ENCODE measurements at places on chromosomes 2 and 18.

DNA sequence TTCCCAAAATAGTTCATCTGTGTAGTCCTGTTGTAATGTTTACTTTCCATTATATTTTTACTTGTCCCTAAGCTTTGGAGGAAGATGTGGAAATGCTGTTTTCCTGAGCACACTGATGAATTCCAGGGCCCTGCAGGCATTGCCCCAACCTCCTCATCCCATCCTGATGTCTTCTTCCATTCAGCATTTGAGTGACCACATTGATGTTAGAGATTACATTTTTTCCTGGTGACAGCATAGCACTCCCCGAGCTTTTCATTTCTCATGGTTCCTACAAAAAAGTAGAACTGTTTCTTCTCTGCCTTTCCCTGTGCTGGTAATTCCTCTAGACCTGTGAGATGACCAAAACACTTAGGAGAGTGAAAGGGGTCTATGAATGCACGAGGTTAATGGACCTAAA is 4.8 kb downstream of the IL36A start:
- DNase-seq, result no peak

- no peak for DNase-seq
Observed at GRCh38 chr2:34365932-34366331, 766.8 kb upstream of the FAM98A start.

DNA sequence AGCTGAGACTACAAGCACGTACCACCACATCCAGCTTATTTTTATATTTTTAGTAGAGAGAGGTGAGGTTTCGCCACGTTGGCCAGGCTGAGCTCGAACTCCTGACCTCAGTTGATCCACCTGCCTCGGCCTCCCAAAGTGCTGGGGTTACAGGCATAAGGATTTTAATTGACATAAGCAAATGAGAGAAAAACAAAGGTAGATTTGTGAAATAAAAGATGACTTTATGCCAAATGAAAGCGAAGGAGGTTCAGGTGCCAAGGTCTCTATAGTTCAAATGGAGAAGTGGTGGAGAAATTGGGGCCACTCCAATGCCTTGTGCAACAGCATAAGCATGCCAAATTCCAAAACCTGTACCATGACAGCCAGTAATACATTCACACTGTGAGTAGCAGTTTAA is 180.6 kb downstream of the MREG start:
- DNase-seq, result no peak

- no peak for DNase-seq
Observed at GRCh38 chr2:45889620-45890370, 238.3 kb downstream of the PRKCE start.

GRCh38 chr18:54209471-54210180 is 14.8 kb downstream of the MBD2 start:
- DNase-seq, result no peak

DNA sequence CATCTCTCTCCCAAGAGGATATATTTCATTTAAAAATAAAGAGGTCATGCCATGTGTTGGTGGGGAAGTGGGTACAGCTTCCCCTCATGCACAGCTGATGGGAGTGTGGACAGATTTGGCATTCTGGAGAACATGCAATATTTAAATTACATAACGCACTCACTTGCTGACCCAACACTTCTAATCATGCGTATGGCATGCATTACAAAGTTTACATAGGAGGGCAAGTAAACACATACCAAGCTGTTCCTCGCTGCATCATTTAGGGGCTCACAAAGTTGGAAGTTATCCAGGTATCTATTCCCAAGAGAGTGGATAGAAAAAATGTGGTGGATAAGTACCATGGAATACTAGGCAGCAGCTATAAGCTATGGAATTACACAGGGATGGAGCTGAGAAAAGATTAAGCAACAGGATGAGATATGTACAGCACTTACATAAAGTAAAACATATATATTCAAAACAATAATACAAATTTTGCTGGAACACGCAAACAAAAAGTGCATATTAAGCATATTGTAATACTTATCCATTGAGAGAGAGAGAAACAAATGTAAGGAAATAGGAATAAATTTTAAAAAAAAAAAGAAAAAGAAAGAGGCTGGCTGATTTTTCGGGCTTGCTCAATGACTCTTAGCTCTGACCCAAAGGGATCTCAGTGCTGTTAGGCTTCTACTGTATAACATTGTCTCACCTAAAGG is 11.0 kb downstream of the CYP1B1 start:
- no peak for DNase-seq

DNA sequence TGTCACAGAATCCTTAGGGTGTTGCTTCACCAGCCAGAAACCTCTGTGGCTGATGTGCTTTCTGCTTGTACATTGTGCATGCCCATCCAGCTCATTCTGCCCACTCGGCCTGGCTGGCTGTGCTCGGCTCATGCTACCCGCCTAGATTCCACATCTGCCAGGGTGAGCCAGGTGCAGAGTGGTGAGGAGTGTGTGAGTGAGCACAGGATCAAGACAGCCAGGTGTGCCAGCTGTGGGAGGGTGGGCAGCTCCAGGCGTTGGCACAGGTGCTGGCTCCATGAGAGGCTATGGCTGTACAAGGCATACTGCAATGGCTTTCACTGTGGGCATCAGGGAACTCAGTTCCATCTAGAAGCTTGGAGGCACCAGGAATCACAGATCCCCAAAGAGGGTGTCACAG is 1321.8 kb upstream of the CRIM1 start:
- no peak for DNase-seq

GRCh38 chr2:46136953-46137352 is 160.3 kb upstream of the EPAS1 start:
- DNase-seq, result no peak

GRCh38 chr2:138059487-138060300 is 95.4 kb downstream of the HNMT start:
- no peak for DNase-seq

GRCh38 chr18:23067236-23067635 is 68.0 kb upstream of the CABLES1 start:
- DNase-seq, result no peak

Measured in stimulated activated CD4-positive, alpha-beta T cell treated with anti-CD3 and anti-CD28 coated beads, Interleukin-2, amount 100 ng/mL, for 48 hours (primary cell).